Activated CD4-positive, alpha-beta T cell treated with anti-CD3 and anti-CD28 coated beads for 36 hours (primary cell): ENCODE measurements at places on chromosomes 6 and 20. TPM values are rescaled to one million over a fixed set of nuclear protein-coding genes. Genes with fewer than 3 reads are reported as not detected.

DNA sequence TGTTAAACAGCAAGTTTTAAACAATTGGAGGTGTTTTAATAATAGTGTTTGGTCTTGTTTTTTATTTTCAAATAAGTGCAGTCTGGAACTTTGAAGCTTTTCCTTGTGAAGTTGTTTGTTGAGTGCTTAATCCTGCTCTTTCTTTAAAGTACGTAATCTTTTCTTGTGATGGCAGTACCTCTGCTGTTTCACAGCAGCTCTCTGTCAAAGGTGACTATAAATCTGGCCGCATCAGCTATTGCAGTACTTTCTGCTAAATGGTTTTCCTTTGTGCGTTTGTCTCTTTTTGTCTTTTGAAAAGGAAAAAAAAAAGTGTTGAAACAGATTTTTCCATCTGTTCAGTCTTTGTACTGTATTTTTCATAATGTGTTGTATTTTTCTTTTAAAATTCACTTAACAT, 12.7 kb downstream of the STXBP5 start:
- no peak for DNase-seq

- DNase-seq = no peak
Observed at GRCh38 chr20:47950124-47950912, 165.0 kb upstream of the SULF2 start.

- no peak for DNase-seq
Observed at GRCh38 chr6:22079783-22080182, 217.1 kb downstream of the PRL start.

GRCh38 chr6:12343440-12344162, 53.4 kb downstream of the EDN1 start:
- DNase-seq = no peak

GRCh38 chr6:11366183-11366933, 133.9 kb upstream of the NEDD9 start:
- DNase-seq = peak; percentile 72

GRCh38 chr6:106037060-106037459, 49.1 kb upstream of the PRDM1 start:
- no peak for DNase-seq

DNA sequence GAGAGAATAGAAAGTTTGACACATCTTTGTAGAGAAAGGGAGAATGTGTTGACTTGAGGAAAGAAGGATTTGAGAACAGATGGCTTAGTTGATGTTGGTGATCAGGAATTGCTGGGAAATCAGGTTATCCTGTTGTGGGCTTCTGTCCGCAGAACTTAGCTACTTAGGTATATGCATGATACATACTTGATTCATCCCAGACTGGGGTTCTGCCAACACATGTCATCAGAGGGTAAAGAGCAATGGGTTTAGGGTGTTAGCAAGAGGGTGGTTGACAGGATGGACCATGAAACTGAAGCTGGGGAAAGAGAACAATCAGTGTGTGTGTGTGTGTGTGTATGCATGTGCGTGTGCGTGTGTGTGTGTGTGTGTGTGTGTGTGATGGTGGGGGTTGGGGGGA, 50.6 kb upstream of the NELFCD start:
- no peak for DNase-seq

DNA sequence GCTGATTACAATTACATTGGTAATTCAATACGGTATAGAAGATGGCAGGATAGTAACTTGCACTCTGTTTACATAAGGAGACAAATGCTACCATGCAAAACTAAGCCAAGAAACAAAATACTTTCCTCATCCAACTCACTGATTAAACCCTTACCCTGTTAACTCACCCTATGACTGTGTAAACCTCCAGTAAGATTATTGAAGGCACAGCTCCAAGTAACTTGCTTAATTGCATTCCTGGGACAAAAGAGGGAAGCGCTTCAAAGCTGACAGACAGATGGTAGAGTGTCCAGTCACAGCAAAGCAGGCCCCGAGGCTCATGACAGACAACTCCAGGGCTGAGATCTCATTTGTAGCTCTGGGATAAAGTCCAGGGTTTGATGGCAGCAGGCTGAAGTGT, 6.9 kb upstream of the KIF16B start:
- no peak for DNase-seq

DNA sequence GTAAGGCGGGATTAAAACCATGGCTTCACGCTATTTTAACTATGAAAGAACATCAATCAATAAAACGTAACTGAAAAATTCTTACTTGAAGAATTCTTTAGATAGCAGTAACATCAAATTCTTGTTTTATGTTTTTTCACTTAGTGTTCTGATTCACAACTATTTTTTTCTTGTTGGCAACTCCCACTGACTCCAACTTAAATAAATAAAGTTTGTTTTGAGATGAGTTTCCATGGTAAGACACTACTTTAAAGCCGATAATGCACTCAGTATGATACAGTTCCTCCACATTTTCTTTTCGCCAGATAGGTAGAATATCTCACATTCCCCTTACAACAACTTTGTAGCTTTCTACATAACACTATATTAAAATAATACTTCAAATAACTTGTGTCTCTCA, 33.1 kb upstream of the CNKSR3 start:
- DNase-seq = no peak

- peak; percentile 85 for DNase-seq
Observed at GRCh38 chr6:29737707-29738630, 14.7 kb downstream of the HLA-F start.

GRCh38 chr20:875115-875514, 41.0 kb downstream of the ANGPT4 start:
- no peak for DNase-seq

GRCh38 chr6:140867336-140867735, 1265.4 kb upstream of the GJE1 start:
- DNase-seq = no peak

DNA sequence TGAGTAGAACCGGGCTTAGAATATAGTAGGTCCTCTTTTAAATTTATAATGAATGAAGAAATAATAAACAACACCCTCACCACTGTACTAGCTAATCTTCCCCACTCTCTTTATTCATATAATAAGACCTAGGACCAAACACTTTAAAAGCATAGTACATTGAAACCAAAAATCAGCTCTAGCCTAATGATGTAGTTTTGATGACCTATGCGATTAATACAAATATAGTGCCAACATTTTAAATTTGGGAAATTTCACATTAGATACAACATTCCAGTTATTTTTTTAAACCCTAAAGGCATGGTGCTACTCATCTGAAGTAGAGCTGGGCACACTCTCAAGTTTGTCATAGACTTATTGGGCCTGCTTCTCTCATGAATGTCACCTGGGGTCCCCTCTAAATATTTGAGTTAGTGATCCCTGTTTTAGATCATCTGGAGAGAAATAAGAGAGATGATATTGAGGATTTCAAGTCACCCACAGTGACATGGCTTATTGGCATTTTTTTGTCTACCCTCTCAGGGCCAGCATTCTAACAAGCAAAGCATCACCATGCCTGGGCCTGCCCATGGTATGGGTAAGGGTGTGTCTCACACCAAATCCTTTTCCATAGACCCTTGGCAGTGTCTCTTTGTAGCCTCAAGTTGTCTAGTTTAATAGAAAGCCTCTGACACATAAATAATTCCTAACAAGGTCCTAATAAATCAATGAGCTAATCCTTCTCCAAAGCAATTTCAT, 319.8 kb downstream of the HIVEP2 start:
- DNase-seq = no peak

GRCh38 chr6:146931214-146931613, 273.0 kb upstream of the STXBP5 start:
- no peak for DNase-seq

DNA sequence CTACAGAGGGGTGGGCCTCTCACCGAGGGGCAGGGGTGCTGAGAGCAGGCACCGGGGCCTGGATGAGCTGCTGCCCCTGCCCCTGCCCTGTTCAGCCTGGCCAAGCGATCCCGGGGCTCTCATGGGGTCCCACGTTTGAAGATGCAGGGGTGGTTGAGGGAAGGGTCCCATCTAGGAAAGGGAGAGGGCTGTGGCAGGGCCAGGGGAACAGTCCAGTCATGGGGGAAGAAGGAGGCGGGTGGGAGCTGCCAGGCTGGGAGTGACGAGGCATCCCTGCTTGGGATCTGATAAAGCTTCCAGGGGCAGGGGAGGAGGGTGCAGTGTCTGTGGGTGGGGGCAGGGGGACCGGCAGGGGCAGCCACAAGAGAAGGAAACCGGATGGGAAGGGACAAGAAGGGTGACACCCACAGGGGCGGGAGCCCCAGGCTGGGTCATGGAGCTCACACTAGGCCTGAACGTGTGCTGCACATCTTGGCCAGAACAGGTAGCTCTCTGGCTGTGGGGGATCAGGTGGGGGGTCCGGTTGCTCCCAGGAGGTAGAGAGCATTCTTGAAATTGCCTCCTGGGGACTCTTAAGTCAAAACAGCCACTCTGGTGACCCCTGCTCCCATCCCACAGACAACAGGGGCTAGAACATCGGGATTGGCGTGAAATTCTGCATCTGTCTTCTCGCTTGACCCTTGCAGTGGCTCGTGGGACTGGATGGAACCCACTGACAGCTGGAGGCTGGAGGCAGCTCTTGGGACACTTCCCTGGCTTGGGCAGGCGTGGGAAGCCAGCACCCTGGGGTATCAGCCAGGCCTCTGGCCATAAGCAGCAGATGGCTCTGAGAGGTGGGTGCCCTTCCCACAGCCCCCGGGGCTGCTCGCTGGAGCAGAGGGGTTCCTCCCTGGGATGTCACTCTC, 58.0 kb upstream of the GATA5 start:
- no peak for DNase-seq

DNA sequence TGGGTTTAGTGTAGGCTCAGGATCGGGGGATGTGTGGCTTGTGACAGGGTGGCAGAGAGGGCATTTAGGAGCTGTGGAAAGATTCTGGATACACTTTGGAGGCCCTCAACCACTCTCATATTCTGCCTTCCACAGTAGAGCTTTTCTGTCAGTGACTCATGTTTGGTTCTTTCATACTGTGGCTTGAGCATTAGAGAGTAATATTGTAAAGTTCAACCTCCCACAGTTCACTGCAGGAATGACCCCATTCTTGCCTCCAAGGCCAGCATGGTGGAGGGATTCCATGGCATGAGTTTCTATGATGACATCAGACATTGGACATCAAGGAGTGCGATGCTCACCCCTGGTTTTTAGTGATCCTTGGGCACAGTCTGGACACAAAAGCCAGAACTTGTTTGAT, 50.9 kb downstream of the DTD1 start:
- no peak for DNase-seq

DNA sequence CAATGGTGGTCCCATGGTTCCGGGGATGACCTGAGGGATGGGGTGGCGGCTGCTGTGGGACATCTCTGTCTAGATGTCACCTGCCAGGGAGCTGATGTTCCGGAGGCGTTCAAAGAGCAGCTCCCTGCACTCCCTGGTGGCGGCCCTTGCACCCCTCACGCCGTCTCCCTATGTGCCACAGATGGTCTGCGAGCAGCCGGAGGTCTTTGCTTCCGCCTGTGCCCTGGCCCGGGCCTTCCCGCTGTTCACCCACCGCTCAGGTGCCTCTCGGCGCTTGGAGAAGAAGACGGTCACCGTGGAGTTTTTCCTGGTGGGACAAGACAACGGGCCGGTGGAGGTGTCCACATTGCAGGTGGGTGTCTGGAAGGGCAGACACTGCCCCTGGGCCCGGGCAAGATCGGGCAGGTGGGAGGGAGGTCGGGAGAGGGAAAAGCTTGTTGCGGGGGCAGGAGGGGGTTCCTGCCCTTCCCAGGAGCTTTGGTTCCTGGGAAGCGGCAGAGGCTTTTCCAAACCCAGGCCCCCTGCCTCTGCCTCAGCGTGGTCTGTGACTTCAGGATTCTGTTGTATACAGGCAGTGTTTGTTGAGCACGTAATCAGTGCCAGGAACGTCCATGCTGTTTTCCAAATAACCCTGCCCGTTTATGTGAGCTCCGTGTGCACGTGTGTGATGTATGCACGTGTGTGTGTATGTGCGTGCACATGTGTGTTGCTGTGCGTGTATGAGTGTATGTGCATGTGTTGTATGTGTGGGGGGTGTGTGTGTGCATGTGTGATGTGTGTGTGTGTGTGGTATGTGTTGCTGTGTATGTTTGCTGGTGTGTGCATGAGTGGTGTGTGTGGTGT, 1.9 kb downstream of the NPEPL1 start:
- DNase-seq = peak; percentile 8

GRCh38 chr6:32785781-32786533, 22.6 kb upstream of the HLA-DQB2 start:
- peak; percentile 45 for DNase-seq

DNA sequence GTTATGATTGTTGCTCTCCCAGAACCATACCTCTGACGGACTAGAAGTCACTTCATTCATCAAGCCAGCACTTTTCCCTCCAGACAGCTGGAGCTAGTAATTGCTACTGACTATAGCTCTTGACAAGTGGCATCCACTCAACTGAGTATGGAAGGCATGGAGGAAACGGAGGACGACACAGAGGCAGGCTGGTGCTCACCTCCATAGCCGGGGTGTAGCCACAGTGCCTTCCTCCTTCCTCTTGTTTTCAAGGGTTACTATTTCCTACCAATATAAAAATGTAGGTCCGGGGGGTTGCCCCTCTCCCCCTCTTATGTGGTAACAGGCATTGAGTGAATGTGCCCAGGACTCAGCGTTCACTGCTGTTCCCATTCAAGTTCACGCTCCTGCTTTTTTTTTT, 23.5 kb upstream of the FOXC1 start:
- DNase-seq = no peak

- no peak for DNase-seq
Observed at GRCh38 chr6:144749263-144749662, 464.1 kb downstream of the UTRN start.

DNA sequence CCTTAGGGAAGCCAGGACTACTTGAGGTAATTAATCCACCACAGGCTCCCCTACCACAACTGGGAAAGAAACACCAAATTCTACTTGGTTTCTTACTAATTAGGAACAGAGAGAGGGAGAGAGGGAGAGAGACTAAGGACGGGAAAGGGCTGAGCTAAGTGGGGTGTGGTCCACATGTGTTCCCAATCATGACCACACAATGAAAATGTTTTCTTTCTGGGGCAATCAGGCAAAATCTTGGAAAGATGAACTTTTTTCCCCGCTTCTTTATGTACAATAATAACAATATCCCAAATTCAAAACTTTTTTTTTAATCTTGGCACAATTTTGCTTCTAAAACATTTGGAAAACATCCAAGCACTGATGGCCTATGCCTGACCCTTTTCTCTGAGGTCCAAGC, 734.4 kb downstream of the MAFB start:
- no peak for DNase-seq

AGPAT1 gene
- total RNA-seq = 30.5 TPM

GINS1 gene
- 24.6 TPM for total RNA-seq

PNISR gene
- 148 TPM for total RNA-seq

XKR7 gene
- not detected for total RNA-seq

SMLR1 gene
- not detected for total RNA-seq

KIZ gene
- 15.2 TPM for total RNA-seq

DEFB132 gene
- total RNA-seq = not detected

SH3BGRL2 gene
- 0.40 TPM for total RNA-seq

CALHM4 gene
- not detected for total RNA-seq

PTCHD4 gene
- not detected for total RNA-seq
